ENCODE measurements at places on chromosomes 13 and 19.

DNA sequence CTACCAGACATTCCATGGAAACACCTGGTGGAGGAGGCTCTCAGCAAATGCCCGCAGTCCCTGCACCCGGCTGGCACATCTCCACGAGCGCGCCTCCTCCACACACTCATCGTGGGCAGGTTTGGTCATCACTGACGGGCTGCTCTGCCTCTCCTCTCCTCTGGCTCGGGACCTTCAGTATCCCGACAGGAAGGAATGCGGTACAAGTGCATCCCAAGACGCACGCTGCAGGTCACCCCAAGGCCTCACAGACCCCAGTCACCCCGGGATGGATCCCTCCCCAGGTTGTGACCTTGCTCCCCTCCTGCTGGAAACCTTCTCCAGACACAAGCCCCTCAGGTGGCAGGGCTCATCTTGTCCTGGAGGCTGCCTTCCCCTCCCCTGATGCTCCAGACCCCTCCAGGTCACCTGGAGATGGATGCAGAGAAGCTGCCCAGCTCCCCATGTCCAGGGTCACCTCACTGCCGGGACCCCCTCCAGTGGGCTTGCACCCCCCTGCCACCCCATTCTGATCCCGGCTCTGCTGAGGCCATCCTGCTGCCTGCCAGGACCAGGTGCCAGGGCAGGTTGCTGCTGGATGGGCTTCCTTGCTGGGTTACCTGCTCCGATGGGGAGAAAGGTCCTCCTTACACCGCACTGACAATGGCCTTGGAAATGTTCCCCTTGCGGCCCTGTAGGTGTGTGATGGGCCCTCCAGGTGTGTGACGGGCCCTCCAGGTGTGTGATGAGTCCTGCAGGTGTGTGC lies 29.9 kb downstream of the C13orf46 start:
- DNase-seq: no peak

GRCh38 chr19:40928850-40929249 lies 46.8 kb upstream of the CYP2A7 start:
- no peak for DNase-seq

DNA sequence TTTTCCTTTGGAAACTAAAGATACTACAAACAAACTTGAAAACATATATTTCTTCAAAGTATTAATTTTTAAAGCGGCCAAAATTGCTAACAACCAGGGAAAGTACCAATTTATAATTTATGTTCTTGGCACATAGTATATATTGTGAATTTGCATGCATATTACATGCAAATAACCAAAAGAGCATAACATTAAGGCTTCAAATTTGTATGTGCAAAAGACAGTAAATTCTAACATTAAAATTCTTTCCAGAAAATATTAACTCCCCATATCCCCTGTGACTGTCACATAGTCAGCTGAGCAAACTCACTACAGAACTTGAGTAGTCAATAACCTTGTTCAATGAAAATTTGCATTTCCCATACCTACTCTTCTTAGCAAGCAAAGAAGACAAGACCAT lies 133.4 kb downstream of the ENOX1 start:
- DNase-seq: no peak

DNA sequence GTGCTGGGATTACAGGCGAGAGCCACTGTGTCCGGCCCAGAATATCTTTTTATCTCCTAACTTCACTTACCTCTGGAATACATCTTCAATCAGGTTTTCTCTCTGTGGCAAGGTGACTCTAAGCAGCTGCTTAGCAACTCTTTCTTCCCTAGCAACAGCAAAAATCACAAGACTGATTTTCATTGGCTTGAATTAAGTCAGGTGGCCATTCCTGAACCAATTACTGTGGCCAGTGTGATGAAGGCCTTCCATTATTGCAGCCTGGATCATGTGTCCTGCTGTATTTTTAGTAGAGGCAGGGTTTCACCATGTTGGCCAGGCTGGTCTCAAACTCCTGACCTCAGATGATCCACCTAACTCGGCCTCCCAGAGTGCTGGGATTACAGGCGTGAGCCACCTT lies 9.0 kb upstream of the LTBP4 start:
- no peak for DNase-seq

- no peak for DNase-seq
Observed at GRCh38 chr13:47480121-47480520, 521.0 kb downstream of the SUCLA2 start.

DNA sequence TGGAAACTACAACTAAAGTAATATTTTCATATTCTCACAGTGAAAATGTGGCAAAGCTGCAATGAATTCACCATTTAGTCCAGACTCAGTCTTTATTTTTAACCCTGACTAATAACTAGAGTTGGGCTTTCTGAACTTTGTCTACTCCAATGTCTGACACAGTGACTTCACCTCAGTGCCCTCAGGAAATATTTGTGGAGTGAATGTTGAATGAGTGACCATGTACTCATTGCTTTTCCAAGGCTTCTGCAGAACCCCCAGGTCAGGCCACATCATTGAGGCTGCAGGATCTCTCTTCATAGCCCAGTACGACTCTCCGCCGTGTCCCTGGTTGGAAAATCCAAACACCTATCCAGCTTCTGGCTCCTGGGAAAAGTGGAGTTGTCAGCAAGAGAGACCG lies 1.8 kb downstream of the ZNF175 start:
- no peak for DNase-seq

DNA sequence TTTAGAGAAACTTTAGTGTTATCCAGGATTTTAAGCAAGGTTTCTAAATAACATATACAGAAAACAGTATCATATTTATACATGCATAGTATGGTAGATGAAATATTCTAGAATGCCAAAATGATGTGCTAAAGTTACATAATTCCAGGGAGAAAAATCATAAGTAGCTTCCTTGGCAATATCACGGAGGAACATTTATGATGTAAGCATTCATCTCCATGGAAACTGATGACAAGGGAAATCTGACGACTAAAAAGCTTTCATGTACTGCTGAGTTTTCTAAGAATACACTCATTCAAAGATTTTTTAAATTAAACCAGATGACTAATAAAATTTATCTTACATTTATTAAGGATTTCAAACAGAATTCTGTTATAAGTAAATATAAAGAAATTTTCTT lies 4.7 kb downstream of the TEX30 start:
- DNase-seq: no peak

DNA sequence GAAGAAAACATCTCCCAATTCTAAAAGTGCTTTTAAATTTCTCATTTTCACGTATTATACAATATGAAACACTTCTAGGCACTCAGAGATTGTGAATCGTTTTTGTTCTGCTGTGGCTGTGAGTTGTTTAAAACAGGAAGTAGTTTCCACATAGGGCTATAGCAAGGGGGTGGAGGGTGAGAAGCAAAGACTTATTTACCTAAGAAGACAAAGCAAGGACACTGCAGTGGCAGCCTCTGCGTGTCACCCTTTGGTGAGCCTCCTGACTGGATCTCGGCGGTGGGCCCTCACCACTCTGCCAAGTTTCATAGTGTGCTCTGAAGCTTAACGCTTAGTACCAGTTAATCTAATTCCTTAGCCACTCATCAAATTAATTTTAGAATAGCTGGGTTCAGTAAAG lies 56.8 kb downstream of the TNFSF13B start:
- no peak for DNase-seq

DNA sequence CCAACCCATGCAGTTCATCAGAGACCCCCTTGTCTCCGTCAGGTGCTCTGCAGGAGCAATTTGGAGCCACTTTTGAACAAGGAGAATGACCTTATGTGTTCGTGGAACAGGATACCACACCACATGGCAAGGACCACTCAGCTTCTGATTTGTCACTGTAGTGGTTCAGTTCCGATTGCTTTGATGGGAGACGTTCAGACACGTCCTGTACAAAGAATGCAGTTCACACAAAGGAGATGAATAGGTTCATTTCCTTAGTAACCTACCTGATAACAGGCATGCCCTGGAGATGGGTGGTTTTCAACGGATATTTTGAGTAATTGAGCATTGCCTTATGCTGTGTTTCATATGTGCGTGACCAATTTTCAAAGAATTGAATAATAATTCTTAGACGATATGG lies 17.2 kb downstream of the FGF9 start:
- no peak for DNase-seq

DNA sequence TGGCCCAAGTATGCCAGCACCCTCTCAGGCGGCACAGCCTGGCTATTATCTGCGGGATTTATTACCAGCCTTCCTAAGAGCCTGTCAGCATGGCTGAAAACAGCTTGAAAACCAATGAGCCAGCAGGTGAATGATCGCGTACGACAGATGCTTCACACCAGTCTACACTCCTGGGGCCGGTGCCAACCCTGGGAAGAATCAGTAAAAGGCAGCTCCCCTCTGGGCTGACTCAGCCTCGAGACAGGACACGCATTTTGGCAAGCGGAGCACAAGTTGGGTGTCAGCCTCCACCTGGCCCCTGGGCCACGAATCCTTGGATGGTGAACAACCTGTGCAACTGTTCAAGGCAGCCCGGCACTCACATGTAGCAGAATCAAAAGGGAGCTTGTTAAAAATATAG lies 15.6 kb downstream of the EMP3 start:
- DNase-seq: no peak

- DNase-seq: no peak
Observed at GRCh38 chr13:106197496-106197895, 338.0 kb downstream of the EFNB2 start.

- DNase-seq: no peak
Observed at GRCh38 chr19:58367698-58368454, 5.3 kb upstream of the ZNF497 start.

GRCh38 chr19:48560095-48560530 lies 8.1 kb downstream of the SULT2B1 start:
- no peak for DNase-seq

DNA sequence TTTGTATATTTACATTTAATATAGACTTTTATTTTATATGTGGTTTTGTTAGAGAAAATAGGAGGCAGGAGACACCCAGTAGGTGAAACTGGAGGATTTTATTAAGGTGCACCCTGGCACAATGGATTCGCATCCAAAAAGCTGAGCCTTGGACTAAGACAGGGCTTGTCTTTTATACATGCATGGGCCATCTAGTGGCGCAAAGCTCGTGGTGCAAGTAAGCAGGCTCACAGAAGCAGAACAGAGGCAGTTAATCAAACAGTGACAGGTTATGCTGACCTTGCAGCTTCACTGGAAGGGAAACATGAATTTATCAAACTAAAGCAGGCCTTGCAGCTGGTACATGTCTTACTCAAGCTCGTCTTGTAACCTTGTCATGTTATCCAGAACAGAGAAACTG lies 58.8 kb upstream of the ZNF681 start:
- DNase-seq: no peak

DNA sequence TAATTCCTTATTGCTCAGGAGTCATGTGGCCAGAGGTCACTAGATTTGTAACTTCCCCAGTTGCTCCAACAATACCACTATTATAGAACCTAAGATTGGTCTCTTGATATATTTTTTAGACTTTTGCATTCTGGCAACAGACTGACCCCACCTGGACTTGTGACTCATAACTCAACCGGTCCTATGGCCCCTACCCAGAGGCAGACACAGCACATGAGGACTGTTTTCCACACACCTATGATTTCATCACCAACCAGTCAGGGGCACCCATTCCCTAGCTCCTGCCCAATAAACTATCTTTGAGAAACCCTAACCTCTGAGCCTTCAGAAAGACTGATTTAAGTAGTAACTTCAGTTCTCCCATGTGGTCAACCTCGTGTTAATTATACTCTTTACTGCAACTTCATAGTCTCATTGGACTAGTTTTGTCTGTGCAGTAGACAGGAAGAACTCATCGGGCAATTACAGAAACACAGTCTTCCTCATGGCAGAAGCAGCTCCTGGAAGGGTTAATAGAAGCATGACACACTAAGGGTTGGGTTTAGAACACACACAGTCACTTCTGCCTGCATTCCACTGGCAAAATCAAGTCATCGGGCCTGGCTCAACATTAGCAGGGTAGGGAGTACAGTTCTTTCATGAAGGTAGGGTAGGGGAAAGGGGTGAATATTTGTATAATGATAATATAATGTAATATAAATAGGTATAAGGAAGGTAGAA lies 251.8 kb downstream of the UQCRFS1 start:
- DNase-seq: no peak

Data from CMK (cell line).